ENCODE measurements at places on chromosomes 5 and 9.

DNA sequence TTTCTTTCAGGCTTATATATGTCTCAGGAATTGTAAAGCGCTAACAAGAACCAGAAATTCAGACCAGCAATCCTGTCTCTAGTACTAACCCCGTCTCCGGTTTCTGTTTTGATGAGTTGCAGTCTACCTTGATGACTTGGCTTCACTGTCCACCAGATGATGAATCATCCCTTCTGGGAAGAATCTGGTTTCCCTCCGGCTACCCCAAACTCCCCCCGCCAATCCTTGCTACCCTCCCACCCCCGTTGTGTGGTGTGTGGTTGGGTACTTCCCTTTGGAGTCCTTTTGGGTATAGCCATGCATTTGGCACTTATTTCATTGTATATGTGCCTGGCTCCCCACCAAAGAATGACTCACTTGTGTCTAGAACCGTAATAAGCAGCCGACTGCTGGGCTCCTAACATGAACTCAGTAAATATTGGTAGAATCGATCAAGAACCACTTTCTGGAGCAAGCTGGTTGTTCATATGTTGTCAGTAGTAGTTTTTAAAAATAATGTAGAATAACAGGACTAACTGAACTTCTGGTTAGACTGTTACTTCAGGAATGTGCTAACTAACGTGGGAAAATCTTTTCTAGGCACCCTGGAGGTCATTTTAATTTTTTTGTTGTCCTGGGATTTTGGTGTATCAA, 8.3 kb upstream of the TGFBI start:
- DNase-seq, result no peak

DNA sequence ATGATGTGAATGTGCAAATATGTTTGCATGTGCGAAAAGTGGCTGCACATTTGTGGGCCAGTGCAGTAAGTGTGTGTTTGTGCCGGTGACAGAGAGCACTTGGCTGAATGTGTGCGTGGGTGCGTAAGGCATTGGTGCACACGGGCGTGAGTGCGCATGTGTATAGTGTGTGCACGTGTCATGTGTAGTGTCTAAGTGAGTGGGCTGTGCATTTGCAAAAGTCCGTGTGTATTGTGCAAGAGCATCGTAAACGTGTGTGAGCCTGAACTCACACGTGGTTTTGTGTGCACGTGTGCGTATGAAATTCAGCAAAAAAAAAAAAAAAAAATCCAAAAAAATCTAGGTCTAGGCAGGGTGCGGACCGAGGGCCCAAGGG, 6.5 kb upstream of the EBF1 start:
- DNase-seq, result no peak

GRCh38 chr9:116933251-116933650, 246.1 kb downstream of the TRIM32 start:
- DNase-seq, result no peak

DNA sequence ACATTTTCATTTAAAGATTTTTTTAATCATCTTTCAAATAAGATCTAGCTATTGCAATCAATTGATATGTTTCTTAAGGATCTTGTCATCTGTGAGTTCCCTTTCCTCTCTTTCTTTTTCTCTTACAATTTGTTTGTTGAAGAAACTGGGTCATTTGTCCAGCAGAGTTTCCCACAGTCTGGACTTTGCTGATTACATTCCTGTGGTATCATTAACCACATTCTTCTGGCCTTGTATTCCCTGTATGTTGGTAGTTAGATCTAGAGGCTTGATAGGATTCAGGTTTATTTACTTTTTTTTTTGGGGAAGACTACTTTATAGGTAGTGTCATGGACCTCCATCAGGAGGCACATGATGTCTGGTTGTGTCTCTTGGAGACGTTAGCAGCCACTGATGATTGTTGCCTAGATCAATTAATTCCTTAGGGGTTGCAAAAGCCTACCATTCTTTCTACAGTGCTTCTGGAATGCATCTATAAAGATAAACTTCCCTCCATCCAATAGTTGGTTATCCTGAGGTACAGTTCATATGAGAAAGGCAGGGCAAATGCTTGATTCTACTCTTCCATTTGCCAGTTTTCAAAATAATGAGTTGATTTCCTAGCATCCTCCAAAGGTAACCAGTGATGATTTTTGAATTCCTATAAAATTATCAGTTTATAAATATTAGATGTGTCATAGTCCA, 14.3 kb downstream of the PDE8B start:
- DNase-seq, result no peak

GRCh38 chr5:138601444-138601843, 26.2 kb upstream of the HSPA9 start:
- DNase-seq, result no peak

DNA sequence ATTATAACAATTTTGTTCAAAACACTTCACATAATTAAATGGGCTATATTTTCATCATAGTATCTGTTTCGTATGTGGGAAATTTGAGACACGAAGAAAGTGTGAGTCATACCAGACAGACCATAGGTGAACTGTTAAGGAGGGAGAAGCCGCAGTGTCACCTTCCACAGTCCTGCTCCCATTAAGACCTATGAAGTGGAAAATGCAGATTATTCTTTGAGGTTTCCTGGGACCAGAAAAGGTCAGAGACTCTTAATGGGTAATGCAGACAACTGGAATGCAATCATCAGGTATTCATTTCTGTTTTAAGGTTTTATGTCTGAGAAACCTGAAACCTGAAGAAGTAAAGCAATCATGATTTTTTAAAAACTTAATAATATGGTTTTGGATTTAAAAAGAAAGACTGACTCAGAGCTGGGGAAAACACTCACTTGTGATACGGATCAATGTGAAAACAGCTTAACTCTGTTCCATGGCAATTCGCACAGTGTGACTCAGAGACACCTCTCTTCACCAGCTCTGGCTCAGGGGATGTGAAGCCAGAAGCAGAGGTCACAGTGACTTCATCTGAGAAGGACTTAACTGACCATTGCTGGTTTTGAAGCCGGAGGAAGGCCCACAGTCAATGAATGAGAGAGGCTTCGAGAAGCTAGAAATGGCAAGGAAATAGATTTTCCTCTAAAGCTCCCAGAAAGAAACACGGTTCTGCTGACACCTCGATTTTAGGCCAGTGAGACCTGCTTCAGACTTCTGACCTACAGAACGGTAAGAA, 17.2 kb upstream of the GCNT1 start:
- DNase-seq, result no peak

GRCh38 chr5:96084874-96085506, 123.3 kb upstream of the ELL2 start:
- no peak for DNase-seq

GRCh38 chr9:28120626-28121025, 547.3 kb upstream of the C9orf72 start:
- DNase-seq, result no peak

DNA sequence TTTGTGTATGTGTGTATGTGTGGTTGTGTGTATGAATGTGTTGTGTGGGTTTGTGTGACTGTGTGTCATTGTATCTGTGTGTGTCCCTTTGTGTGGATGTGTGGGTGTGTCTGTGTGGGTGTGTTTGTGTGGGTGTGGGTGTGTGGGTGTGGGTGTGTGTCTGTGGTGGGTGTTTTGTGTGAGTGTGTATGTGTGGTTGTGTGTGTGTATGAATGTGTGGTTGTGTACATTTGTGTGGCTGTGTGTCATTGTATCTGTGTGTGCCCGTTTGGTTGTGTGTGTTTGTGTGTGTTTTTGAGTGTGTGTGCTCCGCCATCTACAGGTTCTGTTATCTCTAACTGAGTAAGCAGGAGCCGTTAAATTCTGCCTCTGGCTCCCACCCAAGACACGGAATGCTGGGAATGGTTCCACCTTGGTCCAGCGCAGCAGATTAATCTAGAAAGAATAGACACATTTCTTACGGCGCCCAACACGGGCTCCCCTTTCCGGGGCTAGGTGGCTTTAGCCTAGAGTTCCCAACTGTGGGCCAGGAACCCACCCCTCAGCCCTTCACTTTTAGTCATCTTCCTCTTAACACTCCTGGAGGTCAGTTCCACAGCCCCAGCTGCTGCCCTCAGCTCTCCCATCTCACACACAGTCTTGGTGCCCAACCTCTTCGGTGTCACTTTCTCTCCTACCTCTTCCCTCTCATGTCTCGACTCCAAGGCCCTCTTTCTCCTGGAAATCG, 197.1 kb downstream of the TTLL11 start:
- no peak for DNase-seq

- DNase-seq, result no peak
Measured at GRCh38 chr9:72538921-72539702, 17.7 kb downstream of the TMC1 start.

- DNase-seq, result no peak
Measured at GRCh38 chr5:100832252-100833230, 70.5 kb downstream of the ST8SIA4 start.

GRCh38 chr9:3629495-3629894, 103.7 kb upstream of the RFX3 start:
- no peak for DNase-seq

- DNase-seq, result no peak
Measured at GRCh38 chr5:86689103-86689729, 71.5 kb downstream of the COX7C start.

DNA sequence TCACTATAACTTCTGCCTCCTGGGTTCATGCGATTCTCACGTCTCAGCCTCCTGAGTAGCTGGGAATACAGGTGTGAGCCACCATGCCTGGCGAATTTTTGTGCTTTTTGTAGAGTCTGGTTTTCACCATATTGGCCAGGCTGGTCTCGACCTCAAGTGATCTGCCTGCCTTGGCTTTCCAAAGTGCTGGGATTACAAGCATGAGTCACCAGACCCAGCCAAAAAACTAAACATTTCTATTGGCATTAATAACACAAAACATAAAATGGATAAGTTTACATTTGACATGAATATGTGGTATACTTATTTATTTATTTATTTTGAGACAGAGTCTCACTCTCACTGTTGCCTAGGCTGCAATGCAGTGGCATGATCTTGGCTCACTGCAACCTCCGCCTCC, 13.6 kb upstream of the REEP5 start:
- DNase-seq, result no peak

Data from stimulated activated CD4-positive, alpha-beta T cell treated with anti-CD3 and anti-CD28 coated beads, Interleukin-15, amount 100 ng/mL, for 1 hour (primary cell).